Stimulated activated CD8-positive, alpha-beta memory T cell treated with anti-CD3 and anti-CD28 coated beads, Interleukin-4, amount 100 ng/mL, for 4 hours (primary cell): ENCODE measurements at places on chromosomes 3 and 15.

- DNase-seq: no peak
Observed at GRCh38 chr15:28955160-28955992, 69.6 kb downstream of the APBA2 start.

DNA sequence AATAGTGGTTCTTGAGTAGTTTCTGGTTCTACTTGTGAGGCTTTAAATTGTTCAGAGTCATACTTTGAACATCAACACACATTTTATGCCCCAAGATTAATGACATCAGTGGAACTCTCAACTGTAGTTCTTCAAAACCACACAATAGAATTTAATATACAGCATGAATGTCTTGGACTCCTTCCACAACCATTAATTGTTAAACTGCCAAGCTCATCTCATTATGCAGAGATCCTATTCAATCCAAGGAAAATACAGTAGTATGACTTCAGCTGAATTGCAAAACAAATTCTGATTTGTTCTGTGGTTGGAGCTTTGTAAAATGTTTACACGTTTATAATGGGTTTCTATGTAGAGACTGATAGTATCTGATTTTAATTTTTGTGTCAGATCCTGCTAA, 199.2 kb upstream of the SLC2A2 start:
- no peak for DNase-seq

DNA sequence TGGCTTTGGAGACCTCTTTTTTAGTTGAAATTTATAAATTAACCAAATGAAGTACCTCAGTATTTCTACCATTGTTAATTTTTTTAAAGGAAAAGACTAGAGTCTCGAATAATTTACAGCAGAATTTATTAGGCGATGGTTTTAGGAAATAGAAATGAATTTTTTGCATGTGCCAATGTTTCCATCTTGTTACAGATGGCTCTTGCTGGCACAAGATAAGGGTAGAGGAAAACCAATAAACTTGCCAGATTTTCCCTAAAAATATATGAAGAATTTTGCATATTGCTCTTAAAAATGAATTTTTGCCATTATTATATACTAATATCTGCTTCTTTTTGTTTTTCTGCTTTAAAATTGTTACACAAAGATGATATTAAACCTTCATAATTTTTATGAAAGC, 380.7 kb downstream of the NLGN1 start:
- DNase-seq: no peak

DNA sequence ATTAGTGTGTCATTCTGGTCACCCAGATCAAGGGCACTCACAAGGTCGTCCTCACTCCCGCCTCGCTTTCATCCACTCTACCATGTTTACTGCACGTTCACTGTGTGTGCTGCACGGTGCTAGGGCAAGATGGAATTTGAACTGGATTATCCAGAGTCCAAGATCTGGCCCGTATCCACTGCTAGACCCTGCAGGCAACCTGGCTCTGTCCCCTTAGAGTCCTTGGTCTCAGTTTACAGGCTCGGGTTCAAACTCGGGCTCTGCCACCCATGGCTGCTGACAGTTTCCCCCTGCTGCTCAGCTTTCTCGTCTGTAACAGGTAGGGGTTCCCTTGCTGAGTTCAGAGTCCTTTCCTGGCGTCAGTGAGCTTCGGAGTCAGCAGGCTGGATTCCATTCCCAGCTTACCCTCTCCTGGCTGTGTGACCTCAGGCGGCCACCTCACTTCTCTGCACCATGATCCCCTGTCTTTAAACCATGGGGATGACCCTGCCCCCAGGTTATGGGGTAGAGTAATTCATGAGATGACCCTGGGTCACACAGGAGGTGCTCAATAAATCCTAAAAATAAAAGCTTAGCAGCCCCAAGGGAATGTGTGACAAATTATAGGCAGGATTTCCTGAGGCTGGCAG, 79.6 kb upstream of the SLC6A6 start:
- no peak for DNase-seq

DNA sequence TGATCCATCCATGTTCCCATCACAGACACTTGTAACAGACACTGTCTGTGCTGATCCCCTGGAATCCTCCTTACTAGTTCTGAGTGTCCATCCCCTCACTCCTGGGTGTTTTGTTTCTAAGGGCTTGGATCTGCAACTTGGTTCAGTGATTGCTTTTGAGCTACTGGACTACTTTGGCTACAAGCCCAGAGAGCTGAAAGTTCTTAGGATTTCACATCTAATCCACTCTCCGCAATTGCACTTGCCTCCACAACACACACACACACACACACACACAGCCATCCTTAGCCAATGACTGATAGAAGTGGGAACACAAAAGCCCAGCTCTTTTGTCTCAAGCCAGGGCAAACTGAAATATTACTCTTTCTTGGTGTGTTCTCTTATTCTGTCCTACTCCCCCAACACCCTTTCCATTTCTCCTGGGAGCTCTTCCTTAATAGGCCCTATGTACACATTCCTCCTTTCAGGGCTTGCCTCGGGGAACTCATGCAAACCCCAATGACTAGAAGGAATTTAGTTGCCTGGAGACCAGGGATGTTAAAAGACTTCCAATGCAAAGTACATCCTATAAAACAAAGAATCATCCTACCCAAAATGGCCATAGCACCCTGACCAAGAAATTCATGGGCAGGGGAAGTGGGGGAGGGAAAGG, 206.1 kb upstream of the UBE2E2 start:
- no peak for DNase-seq

DNA sequence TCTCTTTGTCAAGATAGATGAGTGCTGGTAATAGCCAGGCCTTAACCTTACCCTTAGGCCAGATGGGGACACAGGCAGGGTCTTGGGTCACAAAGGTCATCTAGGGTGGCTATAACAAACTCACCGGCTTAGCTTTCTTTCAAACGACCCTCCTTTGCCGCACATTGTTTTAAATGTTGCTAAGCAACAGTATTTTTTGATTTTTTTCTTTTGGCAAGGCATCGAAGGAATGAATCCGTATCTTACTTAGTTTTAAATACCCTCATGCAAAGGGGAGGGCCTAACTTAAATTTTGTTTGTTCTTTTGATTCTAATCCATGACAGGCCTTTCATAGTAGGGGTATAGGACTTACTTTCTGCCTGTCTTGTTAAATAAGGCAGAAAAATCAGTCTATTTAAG, 35.2 kb downstream of the ITPR1 start:
- no peak for DNase-seq
